ENCODE measurements at places on chromosomes 16 and 17.

DNA sequence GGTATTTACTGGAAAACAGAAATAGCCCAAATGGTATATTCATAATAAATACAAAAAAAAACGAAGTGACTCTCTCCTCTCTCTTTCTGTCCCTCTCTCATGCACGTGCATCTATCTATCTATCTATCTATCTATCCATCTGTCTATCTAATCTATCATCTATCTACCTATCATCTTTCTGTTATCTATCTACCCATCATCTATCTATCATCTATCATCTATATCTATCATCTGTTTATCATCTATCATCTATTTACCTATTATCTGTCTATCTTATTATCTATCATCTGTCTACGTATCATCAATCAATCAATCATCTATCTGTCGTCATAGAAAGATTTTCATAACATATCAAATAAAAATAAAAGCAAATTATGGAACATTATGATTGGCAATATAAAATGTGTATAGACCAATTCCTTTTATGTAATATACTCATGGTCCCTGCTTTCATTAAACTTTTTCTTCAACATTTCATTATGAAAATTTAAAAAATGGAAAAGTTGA lies 126.7 kb upstream of the CACNG3 start:
- DNase-seq, result no peak

- DNase-seq, result no peak
Observed at GRCh38 chr17:45003877-45004276, 35.8 kb upstream of the C1QL1 start.

DNA sequence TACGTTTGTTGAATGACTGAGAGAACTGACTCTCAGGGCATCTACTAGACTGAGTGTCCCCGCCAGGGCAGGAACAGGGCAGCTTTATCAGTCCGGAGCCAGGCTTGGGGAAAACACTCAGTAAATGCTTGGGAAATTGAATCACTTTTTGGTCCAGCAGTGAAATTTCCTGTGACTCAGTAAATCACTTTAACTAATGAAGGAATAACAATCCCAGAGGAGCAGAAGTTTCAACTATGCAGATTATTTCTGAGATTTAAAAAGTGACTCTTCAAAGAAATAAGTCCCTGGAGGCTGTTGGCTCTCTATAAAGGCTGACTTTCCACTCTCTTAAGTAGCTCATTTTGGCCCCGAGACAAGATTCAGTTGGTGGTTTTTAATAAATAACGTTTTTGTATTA lies 101.8 kb downstream of the FOXL1 start:
- DNase-seq, result peak; percentile 84

- no peak for DNase-seq
Observed at GRCh38 chr17:58918884-58919283, 163.2 kb downstream of the PPM1E start.

DNA sequence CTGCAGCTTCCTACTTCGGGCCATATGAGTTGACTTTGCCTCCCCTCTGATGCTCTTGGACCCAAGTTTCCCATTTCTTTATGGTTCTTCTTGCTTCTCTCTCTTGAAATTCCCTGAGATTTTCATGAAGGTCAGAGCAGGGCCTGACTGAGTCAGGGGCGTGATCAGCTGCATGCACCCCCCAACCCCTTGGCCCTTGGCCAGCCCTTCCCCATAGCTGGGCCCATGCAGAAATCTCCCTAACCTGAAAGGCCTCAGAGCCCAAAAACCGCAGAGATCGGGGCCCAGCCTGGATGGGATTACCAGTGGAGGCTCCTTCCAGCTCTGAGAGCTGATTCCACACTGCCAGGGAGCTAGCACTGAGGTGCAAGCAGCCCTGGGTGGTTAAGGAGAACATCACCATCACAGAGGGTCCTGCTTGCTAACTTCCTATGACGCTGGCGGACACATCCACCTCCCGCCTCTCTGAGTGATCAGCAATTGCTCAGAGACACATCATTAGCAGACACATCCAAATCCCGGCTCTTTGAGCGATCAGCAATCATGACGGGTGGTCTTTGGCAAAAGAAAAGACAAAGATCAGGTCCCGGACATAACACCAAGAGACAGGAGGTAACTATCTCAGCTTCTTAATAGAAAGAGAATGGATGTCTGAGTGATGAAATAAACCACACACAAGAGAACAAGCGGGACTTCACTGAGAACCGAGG lies 161.5 kb downstream of the C16orf78 start:
- no peak for DNase-seq

DNA sequence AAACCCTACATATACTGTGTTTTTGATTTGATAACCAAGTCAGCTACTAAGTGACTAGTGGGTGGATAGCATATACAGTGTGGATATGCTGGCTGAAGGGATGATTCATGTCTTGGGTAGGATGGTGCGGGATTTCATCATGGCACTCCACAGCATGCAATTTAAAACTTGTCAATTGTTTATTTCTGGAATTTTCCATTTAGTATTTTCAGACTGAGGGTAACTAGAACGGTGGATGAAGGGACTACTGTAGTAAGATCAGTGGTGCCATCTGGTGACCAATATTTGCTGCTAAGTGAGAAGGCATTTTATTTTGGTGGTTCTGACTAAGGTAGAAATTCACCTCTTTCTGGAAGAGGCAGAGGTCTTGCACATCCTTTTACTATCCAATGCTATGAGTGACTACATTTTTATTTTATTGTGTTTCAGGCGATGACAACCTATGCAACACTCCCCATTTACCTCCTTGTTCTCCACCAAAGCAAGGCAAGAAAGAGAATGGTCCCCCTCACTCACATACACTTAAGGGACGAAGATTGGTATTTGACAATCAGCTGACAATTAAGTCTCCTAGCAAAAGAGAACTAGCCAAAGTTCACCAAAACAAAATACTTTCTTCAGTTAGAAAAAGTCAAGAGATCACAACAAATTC lies 3.1 kb downstream of the CDC6 start:
- peak; percentile 86 for DNase-seq

DNA sequence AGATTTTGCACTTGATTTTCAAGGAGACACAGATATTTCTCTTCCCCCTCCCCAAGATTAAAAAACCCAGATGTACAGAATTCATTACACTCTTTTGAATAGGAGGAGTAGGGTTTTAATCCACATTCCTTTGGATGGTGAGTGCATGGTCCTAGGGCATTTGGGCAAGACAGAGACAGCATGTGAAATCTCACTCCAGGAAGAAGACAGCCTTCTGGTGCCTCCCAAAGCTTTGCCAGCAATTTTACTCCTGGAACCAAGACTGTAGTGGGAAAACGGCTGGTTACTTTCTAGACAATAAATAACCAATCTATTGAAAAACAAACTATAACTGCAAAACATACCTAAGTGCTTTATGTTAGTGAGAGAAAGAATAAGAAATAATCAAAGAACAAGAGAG lies 15.2 kb downstream of the TEX2 start:
- DNase-seq, result no peak

- peak; percentile 86 for DNase-seq
Observed at GRCh38 chr17:1365445-1366039, 34.5 kb downstream of the YWHAE start.

- no peak for DNase-seq
Observed at GRCh38 chr16:49516382-49517036, 142.9 kb downstream of the C16orf78 start.

- no peak for DNase-seq
Observed at GRCh38 chr16:988471-989353, 7.1 kb downstream of the SOX8 start.

DNA sequence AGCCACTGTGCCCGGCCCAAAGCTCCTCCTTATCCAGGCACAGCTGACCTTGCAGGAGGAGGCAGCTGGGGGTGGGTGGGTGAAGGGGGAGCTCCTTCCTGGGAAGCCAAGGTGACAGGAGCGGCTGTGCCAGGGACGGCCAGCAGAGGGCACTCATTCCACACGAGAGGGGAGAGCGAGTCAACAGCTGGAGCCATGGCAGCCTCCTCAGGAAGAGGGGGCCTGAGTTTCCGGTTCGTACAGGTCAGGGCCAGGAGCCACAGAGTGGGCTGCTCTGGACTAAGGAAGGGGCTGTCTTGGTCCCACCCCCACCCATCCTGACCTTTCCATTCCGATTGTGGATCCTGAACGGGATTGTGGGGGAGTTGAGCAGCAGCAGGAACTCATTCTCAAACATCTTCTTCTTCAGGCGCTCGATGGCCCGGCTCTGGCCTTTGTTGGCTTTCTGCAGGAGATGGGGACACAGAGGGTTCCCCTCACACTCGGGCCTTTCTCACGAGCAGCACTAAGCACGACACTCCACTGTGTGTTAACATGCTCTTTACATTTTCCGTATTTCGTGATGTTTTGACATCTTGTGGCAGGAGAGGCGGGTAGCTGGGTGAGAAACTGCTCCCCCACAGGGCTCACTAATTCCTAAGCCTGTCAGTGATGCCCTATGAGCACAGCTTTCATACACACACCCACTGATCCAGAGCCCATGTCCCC lies 61.6 kb downstream of the TIMM22 start:
- peak; percentile 44 for DNase-seq

DNA sequence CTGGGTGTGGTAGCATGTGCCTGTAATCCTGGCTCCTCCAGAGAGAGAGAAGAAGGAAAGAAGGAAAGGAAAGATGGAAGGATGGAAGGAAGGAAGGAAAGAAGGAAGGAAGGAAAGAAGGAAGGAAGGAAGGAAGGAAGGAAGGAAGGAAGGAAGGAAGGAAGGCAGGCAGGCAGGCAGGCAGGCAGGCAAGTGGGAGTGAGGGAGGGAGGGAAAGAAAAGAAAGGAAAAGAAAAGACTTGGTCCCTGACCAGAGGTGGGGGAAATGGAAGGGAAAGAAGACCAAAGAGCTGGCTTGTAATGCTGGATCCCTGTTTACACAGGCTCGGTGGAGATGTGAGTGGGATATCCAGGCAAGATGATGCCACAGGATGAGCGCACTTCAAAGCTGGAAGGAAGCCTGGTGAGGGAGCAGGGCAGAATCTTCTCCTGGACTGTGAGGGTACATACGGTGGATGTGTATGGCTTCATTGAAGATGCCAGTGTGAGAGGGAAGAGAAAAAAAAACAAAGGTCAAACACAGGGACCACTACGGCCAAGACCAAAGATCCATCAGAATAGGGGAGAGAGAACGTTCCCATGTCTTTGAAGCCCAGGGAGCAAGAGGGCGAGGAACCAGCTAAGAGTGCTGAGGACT lies 2.1 kb downstream of the CES1 start:
- DNase-seq, result no peak

GRCh38 chr16:9665851-9666271 lies 516.4 kb downstream of the GRIN2A start:
- DNase-seq, result no peak

GRCh38 chr16:81987121-81987520 lies 24.1 kb downstream of the SDR42E1 start:
- DNase-seq, result no peak

DNA sequence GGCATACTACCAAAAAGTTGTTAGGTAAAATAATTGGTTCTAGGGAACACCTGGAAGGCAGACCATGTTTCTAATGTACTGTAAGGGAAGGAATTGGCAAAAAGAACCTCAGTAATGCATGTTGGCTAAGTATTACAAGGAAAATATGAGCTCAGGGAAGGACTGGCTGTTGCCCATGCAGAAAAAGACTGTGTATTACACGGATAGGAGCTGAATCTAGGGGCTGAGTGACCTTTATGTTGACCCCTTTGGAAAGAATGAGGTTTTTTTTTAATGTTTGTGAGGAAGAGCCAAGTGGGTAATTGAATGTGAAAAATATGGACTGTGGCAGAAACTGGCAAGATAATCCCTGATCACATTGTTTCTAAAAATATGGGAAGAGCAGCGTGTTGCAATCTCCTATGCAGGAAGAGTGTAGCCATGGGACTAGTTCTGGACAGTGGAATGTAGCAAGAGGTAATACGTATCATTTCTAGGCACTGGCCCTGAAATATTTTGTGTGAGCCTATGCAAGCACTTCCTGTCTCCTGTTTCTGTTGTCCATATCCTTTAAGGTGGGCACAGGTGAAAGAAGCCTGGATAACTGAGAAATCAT lies 95.1 kb upstream of the CNTNAP4 start:
- no peak for DNase-seq

DNA sequence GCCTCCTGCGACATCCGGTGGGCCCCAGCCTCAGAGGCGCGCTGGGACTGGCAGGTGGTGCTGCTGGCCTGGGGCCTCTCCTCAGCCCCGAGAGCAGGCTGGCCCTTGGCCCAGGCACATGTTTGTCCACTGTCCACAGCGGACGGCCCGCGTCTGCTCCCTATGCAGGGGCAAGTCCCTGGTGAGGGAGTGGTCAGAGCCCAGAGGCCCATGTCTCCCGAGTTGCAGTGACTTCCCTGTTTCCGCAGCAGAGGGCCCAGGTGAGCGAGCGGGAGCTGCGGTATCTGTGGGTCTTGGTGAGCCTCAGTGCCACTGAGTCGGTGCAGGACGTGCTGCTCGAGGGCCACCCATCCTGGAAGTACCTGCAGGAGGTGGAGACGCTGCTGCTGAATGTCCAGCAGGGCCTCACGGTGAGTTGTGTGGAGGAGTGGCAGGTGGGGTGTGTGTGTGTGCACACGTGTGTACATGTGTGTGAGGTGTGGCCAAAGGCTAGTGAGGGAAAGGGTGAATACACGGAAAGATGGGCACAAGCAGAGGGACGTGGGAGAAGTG lies 10.4 kb downstream of the IL34 start:
- no peak for DNase-seq

DNA sequence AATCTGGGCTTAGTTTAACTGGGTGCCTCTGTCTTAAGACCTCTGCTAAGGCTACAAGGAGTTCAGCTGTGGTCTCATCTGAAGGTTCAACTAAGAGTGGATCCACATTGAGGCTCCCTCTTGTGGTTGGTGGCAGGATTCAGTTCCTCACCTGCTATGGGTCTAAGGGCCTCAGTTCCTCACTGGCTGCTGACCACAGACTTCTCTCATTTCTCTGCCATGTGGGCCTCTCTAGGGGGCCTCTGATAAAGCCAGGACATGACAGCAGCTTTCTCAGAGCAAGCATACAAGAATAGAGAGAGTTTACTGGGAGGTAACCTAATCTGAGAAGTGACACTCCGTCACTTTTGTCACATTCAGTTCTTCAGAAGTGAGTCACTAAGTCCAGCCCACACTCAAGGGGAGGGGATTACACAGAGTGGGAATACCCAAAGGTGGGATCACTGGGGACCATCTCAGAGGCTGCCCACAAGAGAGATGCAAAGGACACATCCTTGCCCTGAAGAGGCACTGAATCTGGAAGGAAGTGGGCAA lies 19.2 kb upstream of the ABAT start:
- DNase-seq, result peak; percentile 40

- DNase-seq, result peak; percentile 88
Observed at GRCh38 chr17:44222112-44222869, 2.8 kb upstream of the UBTF start.

GRCh38 chr16:11090232-11090631 lies 145.9 kb downstream of the CLEC16A start:
- no peak for DNase-seq

DNA sequence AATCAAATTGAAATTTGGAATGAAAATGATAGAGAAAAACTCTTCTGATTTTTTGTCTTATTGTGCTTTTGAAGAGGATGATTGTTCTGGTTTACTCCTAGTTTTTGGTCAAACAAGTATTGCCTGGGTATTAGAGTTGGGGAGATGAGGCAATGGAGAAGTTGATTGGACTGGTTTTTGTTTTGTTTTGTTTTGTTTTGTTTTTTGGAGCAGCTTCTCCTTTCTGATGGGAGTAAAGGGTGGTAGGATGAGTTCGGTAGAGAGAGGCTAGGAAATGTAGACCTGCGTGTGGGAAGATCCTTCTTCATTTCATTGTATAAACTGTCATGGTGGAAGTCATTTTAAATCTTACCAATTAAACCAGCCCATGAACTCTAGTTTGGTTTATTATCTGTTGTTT lies 17.7 kb downstream of the ATP6V0A1 start:
- no peak for DNase-seq
